Hematopoietic multipotent progenitor cell treated with erythropoietin and hydrocortisone succinate and interleukin-3 and kit ligand, for 6 days (in vitro differentiated cells): ENCODE measurements at places on chromosomes 2 and 18.

- peak; percentile 92 for DNase-seq
These were observed 129.8 kb upstream of the RAB6C start for GRCh38 chr2:129849559-129850160.

GRCh38 chr2:107602801-107603200 is 223.9 kb upstream of the RGPD4 start:
- DNase-seq = no peak

- DNase-seq = no peak
These were observed 685.8 kb upstream of the HS6ST1 start for GRCh38 chr2:129004485-129004884.

GRCh38 chr18:48295586-48296311 is 113.4 kb downstream of the ZBTB7C start:
- no peak for DNase-seq

DNA sequence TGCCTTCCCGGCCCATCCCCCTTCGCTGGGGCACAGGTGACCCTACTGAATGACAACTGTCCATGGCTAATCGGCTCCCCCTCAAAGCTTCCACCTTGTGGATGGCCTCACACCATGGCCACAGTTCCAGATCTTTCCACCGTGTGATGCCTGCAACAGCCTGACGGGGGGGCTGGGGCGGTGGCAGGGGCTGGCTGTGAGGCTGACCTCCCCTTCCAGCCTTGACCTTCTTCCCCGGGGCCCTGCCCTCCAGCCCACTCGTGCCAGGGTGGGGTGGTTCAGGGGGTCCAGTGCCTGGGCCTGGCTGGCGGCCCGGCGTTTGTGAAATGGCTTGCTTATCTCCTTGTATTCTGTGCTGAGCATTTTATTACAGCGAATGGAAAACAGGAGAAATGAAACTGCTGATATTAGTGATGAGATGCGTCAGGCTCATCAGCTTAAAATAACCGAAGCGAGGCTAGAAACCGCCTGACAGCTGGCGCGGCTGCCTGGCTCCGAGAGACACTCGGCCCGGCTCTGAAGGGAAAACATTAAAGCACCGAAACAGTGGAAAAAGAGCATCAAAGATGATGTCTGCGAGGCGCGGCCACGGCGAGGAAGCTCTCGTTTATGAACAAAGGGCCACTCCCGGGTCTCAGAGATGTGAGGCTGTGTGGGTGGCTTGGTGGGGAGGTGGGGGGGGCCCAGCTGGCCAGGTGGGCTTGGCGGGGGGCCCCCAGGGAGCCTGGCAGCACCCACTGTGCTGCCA is 916 bp upstream of the PDCD1 start:
- DNase-seq = no peak

DNA sequence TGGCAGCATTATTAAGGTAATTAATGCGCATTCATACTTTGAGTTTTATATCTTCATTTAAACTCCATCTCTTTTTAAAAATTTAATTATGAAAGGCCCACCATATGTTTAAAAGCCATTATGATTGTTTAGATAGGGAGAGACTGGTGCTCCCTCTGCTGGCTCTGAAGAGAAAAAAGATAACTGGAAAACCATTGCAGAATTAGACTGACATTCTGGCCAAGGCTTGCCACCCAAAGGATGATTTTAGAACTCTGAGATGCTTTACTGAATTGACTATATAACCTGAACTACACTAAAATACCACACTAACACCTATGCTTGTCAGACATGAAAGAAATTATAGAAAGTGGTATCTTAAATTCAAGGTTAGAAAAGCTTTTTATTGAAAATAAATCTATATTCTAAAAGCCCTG is 127.6 kb upstream of the SPOPL start:
- peak; percentile 64 for DNase-seq

DNA sequence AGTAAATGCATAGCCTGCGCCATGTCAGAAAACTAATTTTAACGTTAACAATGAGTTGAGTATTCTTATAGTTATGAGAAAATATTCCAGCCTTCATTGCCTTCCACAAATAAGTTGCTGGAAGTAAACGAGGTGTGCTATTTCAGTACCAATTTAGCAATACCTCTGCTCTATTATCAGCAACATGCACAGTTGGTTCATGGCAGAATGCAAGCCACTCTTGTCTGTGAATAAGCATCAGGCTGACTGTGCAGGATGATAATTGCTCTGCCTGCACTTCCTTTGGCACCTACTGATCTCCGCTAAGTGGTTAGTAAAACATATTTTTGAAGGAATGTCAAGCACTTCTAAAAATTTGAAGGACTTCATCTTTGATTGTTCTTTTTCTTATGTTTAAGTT is 261.9 kb upstream of the SIX3 start:
- no peak for DNase-seq

GRCh38 chr2:110748489-110748867 is 16.1 kb downstream of the ACOXL start:
- DNase-seq = peak; percentile 18

- peak; percentile 50 for DNase-seq
These were observed 45.3 kb upstream of the UGP2 start for GRCh38 chr2:63796366-63796765.

- DNase-seq = no peak
These were observed 61.4 kb downstream of the PRPF40A start for GRCh38 chr2:152655880-152656279.

DNA sequence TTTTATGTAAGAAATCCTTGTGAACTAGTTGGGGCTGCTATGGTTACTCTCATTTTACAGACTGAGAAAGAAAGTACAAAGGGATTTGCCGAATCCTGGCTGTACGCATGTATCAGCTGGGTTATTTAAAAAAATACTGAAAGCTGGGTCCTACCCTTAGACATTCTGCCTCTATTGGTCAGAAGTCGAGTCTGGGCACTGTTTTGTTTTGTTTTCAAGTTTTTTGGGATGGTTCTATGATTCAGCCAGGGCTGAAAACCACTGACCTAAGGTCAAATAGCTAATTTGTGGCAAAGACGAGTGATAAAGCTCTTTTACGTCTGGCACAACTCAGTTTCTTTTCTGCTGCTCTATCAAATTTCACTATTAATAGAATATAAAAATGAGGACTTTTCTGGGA is 5.9 kb upstream of the SLC8A1 start:
- DNase-seq = no peak

GRCh38 chr2:157076526-157077161 is 180.9 kb upstream of the GALNT5 start:
- DNase-seq = no peak

DNA sequence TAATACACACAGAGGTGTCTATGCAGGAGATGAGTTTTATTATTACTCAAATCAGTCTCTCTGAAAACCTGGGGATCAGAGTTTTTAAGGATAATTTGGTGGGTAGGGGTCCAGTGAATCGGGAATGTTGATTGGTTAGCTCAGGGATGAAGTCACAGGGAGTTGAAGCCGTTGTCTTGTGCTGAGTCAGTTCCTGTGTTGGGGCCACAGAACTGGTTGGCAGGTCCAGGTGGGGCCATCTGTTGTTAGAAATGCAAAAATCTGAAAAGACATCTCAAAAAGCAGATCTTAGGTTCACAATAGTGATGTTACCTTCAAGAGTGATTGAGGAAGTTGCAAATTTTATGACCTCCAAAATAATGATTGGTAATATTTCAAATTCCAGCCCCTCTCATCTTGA is 86.9 kb downstream of the VSNL1 start:
- no peak for DNase-seq

DNA sequence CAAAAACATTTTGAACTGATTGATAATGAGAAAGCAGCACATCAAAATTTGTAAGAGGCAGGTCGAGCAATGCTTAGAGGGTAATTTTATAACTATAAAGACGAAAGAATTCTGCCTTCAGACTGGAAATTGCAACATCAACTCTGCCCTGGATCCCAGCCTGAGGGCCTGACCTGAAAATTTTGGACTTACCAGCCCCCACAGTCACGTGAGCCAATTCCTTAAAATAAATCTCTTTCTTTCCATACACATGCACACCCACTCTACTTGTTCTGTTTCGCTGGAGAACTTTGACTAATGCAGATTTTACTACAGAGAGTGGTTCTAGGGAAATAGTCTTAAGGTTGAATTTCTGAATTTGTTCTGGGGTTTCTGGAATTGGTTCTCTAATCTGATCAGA is 14.6 kb upstream of the ACOXL start:
- DNase-seq = no peak

GRCh38 chr2:214865400-214865799 is 55.9 kb upstream of the BARD1 start:
- DNase-seq = no peak

GRCh38 chr2:195367809-195368208 is 289.2 kb upstream of the SLC39A10 start:
- peak; percentile 18 for DNase-seq

- no peak for DNase-seq
These were observed 103.8 kb upstream of the NDUFV2 start for GRCh38 chr18:8998481-8999217.

GRCh38 chr2:14634182-14634488 is 1.6 kb downstream of the LRATD1 start:
- DNase-seq = no peak

DNA sequence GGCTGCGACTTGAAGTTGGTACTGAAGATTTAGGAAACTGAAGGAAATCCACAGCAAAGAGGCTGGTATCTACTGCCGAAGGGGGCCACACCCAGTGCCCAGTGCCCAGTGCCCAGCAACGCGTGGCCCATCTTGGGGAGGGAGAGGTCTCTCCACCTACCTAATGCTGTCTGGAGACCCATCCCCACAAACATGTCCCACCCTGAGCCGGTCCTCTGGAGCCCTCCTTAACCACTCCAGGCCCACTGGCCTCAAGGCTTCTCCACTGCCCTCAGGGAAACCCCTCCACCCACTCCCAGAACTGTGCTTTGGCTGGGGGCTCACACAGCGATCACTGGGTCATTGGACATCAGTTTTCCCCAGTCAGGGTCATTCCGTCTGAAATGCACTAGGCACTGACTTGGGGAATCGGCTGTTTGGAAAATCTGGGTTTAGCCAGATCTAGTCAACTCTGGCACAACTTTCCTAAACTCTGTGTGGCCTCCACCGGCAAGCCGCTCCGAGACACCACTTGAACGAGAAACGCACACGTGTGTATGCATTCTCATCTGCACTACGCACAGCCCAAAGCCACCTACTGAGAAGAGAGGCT is 20.1 kb downstream of the GPR55 start:
- DNase-seq = no peak

DNA sequence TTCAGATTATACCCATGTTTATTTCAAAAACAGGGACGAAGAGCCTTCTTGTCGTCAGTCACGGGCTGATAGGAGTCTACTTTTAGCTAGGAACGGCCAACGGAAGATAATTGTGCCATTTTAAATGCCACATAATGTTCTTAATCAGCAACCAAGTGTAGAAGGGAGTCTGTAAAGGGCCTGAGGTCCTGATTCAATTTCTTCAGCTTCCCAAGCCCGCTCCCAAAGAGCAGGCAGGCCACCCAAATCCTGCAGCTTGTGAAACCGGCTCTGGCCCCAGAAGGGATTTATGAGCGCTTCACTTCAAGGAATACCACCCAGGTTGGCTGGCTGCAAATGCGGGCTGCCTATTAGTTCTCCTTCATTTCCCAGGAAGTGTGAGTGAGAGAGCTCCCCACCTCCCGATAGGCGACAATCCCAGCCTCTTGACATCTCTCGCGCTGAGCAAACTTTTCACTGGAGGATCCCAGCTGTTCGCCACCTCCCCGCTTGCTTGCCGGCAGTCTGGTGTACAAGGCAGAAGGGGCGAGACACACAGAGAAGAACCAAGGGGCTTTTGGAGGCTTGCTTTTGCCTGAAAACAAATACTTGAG is 272.9 kb downstream of the CDH20 start:
- no peak for DNase-seq

DNA sequence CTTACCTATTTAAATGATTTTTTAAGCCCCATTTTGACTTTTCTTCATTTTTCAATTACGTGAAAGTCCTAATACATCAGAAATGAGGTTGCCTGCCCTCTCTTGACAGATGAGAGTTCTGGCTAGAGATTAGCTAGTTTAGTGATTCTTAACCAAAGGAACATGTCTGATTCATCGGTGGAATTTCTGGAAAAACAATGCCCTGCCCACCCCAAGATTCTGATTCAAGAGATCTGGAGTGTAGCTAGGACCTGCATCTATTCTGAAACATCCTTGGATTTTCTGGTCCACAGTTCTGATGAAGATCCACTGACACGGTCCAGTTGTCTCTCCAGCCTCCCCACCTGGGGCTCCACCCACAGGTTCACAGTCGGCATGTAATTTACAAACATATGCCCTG is 111.2 kb downstream of the KLF7 start:
- DNase-seq = no peak

DNA sequence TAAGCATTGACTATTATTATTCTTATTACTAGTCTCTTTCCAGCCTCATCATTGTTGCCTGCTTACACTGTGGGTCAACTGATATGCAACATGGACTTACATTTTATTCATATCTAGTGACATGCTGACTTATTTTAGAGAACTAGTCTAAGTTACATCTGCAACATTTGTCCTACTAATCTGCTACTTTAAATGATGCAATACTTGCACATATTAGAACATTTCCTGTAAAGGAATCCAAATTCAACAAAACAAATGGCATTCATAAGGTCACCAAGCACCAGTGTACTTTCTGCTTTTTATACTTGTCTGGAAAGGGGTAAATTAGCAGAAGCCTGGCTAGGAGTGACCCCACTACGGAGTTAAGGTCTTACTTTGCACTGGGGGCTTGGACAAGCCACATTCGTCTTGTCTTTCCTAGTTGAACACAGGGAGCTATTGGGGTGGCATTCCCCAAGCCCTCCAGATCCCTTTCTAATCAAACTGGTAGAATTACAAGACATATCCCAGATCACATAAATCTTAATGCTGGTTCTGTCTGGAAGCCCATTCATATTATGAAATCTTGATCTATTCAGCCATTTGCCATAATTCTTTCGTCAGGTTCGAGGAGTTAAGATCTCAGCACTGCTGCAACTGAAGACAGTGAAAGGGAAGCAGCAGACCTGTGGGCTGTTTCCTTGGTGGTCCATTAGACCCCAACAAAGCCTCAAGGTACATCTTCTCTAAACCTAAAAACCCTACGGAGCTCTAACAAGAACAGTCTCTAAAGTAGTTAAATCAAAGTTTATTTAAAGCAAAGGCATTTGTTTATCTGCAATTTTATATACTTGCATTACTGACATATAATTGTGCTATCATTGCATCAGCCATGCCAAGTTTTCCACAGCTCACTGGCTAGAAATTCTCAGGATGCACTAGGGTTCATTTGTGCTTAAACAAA is 49.9 kb upstream of the RTN4 start:
- DNase-seq = peak; percentile 47

DNA sequence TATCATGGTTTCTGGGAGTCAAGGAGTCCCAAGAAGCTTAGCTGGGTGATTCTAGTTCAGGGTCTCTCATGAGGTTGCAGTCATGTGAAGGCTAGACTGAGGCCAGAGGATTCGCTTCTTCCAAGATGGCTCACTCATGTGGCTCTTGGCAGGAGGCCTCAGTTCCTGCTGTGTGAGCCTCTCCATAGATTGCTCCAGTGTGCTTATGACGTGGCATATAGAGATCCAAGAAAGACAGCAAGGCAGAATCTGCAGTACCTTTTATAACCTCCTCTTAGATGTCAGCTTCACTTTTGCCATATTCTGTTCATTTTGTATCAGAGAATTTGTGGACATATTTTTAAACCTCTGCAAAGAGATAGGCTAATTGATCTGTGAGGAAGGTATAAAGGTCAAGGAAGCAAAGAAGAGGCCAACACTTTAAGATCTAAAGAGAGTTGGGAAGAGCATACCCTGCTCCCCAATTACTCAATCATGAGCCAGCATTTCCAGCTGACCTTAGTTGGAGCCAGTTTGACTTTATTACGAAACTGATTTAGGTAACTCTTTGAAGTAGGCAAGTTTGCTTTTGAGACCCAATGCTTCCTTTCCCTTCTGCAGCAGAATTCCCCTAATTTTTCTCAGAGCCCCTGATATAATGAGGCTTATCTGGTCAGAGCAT is 134.7 kb downstream of the EML6 start:
- DNase-seq = no peak
